ENCODE measurements at places on chromosomes 5 and 9.

GRCh38 chr9:85743275-85744128, 1.7 kb upstream of the AGTPBP1 start:
- no peak for DNase-seq

DNA sequence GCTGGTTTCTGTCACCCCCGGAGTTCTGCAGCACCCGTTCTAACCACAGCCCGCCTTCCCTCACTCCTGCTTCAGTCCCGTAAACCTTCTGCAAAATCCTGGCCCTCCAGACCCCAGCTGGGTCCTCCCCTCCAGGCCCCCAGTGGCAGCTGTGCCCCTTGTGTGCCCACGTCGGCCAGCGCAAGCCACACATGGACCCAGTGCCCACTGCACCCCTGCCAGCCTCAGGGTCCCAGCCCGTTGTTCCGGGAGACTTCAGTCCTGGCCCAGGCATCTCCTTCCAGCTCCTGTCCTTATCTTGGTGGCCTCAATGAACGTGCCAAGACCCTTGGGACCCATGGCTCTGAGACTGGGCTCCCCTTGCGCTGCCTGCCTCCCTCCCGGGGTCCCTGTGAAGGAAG, 43.2 kb downstream of the EXD3 start:
- no peak for DNase-seq

DNA sequence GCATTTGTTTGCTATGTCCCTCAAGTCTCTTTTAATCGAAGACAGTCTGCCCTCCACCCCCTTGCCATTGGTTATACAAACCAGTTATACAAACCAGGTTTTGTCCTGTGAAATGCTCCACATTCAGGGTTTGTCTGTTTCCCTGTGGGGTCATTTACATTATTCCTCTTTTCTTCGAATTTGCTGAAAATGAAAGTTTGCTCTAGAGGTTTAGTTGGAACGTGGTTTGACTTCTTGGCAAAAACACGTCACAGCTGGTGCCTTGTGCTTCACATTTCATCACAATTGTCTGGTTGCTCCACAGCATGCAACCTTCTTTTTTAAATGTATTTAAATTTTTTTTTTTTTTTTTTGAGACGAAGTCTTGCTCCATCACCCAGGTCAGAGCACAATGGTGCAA, 4.2 kb upstream of the HAVCR2 start:
- peak; percentile 25 for DNase-seq

- DNase-seq, result peak; percentile 22
Observed at GRCh38 chr5:79416499-79416898, 97.4 kb downstream of the HOMER1 start.

DNA sequence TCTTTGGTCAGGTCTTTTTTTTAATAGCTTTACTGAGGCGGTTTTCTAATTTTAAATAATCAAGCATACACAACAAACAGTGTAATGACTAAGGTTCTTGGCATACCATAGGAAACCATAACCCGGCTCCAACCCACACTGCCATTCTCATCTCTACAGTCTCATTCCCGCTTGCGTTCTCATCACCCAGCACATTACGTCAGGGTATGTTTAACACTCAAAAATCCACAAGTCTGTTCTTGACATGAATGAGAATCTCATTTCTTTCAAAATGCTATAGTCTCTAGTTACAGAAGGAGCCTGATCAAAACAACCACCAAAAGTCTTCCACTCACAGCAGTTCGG, 505 bp downstream of the C5orf34 start:
- DNase-seq, result no peak
